Activated T-cell treated with anti-CD3 and anti-CD28 coated beads for 1 hour (primary cell): ENCODE measurements at places on chromosomes 3 and 15.

GRCh38 chr3:129314386-129315222, 35.9 kb downstream of the HMCES start:
- no peak for DNase-seq

DNA sequence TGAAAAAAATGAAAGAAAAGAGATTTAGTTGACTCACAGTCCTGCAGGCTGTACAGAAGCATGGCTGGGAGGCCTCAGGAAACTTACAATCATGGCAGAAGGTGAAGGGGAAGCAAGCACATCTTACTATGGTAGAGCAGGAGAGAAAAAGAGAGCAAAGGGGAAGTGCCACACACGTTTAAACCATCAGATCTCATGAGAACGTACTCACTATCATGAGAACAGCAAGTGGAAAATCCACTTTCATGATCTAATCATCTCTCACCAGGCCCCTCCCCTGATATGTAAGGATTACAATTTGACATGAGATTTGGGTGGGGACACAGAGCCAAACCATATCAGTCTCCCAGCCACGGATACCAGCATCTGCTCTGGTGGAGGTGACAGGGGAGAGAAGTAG, 50.8 kb upstream of the CPOX start:
- DNase-seq = no peak

- no peak for DNase-seq
These were observed 30.4 kb upstream of the FLNB start for GRCh38 chr3:57977818-57978235.

DNA sequence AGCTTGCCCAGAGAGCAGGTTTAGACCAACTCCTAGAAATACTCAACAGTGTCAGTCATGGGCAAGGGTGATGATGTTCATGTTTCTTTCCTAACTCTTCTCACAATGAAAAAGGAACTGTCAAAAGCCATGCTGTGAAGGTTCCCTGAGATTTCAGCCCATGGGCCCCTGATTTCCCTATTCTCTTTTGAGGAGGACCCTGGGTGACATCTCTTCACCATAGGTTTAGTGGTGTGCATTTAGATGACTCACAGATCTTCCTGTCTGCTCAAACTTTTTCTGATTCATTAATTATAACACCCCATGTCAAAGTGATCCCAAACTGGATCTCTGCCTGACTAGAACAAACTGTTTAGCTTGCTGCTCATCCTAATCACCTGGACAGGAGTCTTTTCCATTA, 108.0 kb downstream of the BBX start:
- no peak for DNase-seq

- no peak for DNase-seq
These were observed 86.0 kb downstream of the HCN4 start for GRCh38 chr15:73282567-73283365.

- DNase-seq = no peak
These were observed 42.3 kb upstream of the GALNT15 start for GRCh38 chr3:16132190-16132589.

DNA sequence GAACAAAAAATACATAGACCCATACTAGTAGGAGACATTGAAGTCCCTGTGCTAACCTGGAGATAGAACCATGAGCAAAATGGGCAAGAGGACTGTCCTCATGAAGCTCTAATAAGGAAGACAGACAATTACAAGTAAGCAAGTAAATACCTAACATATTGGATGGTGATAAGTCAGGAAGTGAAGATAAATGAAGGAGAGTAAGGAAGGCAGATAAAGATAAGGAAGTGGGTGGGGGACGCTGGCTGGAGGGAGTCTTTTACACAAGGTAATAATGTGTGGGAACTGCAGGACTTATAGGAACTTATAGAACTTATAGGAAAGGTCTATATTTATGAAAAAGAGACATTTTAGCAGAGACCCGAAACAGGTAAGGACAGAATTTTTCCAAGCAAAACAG, 148.9 kb upstream of the ABI3BP start:
- no peak for DNase-seq

- no peak for DNase-seq
These were observed 87.0 kb downstream of the SV2B start for GRCh38 chr15:91186904-91187656.

GRCh38 chr15:100667405-100668347, 65.3 kb downstream of the ASB7 start:
- DNase-seq = no peak

- DNase-seq = no peak
These were observed 74.4 kb downstream of the DLG1 start for GRCh38 chr3:197224034-197224444.

GRCh38 chr3:100086401-100086800, 27.9 kb downstream of the FILIP1L start:
- no peak for DNase-seq

GRCh38 chr3:115004201-115005140, 142.6 kb downstream of the ZBTB20 start:
- no peak for DNase-seq

DNA sequence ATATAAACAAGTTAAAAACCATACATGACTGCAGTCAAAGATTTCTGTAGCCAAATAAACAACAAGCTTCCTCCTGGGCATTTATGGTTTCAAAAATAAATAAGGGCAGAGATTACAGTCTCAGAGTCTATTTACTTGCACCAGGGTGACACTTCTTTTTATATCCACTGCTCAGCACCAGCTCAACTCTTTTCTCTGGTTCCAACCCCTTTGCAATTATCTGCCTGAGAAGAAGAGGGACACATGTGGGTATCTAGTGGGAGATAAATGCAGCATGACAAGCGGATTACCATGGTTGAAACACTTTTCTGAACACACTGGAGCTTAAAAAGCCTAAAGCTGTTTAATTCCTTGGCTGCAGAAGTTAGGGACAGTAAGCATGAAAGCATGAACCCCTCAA, 311.5 kb downstream of the CNTN3 start:
- no peak for DNase-seq

- no peak for DNase-seq
These were observed 154.3 kb upstream of the RORA start for GRCh38 chr15:61383421-61383820.

DNA sequence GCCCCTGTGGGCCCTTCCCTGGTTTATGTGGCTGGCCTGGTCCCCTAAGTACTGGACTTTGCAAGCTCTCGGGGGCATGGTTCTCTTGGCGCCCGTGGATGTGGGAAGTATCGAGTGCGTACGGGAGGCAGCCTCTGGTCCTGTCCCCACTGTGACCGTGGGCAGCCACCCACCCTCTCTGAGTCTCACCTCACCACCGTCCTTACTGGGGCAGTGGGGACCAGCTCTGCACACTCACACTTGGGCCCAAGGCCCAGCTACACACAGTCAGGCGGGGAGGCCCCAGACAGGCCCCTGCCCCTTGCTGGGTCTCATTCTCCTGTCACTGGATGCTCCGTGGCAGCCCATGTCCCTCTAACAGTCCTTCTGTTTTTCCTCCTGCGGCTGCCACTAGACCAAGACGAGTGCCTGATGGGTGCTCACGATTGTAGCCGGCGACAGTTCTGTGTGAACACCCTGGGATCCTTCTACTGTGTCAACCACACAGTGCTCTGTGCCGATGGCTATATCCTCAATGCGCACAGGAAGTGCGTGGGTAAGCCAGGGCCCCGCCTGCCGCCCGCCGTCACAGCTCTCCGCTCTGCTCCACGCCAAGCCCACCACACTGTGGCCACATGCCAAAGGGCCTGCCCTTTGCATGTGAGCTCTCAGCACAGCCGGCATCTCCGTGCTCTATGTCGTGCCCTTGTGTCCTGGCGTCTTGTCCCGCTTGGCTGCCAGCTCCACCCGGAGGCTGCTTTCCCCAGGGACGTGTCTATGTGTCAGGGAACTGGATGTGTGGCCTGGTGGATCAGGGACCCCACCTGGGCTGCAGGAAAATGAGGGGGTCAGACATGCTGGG, 72.7 kb downstream of the FBLN2 start:
- DNase-seq = peak; percentile 10

DNA sequence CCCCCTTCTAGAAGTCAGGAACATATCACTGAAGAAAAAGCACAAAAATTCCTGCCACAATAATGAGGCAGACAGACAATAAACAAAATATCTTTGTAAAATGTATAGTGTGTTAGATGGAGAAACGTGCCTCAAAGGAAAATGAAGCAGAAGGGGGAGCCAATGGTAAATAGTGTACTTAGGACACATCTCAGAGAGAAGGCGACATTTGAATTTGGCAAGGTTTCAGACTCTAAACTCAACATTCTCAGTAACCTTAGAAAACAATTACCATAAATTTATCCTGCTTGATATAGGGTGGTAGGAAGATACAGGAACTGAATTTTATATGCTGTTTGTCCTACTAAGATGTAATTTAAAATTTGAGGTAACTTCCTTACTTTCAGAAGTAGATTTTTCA, 52.6 kb upstream of the PTX3 start:
- no peak for DNase-seq

- no peak for DNase-seq
These were observed 124.4 kb downstream of the HCN4 start for GRCh38 chr15:73244333-73244732.

DNA sequence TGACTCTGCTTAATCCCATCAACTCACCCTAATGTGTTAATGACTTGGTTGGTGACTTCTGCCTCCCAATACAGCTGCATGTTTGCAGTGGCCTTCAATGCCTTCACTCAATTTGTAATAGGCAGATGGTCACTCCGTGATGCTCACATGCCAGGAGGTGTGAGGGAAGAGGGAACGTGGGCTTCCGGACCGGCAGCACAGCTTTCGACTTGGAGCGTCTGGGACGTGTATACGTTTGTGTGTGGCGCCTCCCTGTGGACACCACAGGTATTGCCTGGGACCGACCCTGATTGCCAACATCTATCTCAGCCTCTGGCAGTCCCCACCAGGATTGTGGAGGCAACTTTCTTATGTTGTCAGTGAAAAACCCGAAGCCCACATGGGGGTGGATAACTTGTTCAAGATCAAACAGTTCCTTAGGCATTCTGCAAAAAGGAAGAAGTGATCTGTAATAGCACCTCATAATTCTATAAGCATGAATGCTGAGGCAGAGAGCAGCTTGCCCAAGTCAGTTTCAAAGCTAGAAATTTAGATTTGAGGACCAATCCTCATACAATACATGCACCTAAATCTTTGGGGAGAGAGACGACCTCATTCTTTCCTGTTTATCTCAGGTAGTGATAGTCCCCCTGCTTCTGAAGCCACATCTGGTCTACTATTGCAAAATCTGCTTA, 16.9 kb downstream of the MRPL46 start:
- peak; percentile 33 for DNase-seq

DNA sequence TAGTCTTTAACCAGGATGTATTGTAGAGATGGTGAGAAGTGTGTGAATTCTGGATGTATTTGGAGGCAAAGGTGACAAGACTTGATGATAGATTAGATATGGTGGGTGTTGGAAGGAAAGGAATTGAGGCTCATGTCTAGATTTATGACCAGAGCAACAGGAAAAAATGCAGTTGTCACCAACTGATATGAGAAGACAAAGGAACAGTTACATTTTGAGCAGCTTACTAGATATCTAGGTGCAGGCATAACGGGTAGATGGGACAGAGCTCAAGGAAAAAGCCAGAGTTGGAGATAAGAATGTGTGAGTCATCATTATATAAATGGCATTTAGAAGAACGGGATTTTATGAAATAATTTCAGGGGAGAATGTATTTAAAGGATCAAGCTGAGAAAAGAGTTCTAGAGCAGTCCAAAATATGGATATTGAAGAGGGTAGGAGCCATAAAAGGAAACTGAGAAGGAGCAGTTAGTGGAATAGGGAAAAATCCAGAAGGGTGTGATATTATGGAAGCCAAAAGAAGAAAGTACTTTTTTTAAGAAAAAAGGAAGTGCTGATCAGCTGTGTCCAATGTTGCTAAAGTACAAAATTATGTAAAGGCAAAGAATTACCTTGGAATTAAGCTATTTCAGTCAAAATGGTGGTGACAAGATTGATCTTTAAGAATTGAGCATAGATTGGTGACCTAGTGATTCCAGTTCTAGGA, 262.5 kb downstream of the CGGBP1 start:
- DNase-seq = no peak

DNA sequence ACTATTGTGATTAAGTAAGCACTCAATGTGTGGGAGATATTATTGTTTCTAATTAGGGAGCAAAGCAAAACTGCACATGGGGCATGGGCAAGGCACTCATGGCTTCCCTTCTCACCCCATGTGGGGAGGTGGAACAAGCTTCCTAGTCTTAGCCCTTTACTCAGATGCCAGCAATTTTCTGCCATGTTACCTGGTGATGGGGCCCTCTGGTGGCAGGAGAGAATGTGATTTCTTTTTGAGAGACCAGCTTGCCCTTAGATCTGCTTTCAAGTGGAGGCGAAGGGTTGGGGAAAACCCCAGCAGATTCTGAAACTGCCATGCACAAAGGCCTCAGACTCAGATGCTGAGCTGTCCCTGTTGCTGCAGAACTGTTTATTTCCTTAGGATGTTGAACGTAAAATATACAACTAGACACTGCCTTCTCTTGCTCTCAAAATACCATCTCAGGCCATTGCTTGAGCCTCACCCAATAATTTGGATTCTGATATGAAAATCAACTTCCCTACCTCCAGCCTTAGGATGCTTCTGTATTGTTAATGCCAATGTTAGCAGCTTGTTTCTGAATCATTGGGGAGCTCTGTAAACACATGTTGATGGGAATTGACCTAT, 130.2 kb upstream of the TPRG1 start:
- DNase-seq = peak; percentile 62

- DNase-seq = no peak
These were observed 52.2 kb downstream of the SATB1 start for GRCh38 chr3:18372786-18373405.

GRCh38 chr15:29924750-29925149, 102.5 kb upstream of the TJP1 start:
- DNase-seq = no peak

GRCh38 chr15:60362321-60363086, 35.3 kb downstream of the ANXA2 start:
- DNase-seq = no peak

- no peak for DNase-seq
These were observed 51.7 kb downstream of the PHLDB2 start for GRCh38 chr3:111910806-111911205.

DNA sequence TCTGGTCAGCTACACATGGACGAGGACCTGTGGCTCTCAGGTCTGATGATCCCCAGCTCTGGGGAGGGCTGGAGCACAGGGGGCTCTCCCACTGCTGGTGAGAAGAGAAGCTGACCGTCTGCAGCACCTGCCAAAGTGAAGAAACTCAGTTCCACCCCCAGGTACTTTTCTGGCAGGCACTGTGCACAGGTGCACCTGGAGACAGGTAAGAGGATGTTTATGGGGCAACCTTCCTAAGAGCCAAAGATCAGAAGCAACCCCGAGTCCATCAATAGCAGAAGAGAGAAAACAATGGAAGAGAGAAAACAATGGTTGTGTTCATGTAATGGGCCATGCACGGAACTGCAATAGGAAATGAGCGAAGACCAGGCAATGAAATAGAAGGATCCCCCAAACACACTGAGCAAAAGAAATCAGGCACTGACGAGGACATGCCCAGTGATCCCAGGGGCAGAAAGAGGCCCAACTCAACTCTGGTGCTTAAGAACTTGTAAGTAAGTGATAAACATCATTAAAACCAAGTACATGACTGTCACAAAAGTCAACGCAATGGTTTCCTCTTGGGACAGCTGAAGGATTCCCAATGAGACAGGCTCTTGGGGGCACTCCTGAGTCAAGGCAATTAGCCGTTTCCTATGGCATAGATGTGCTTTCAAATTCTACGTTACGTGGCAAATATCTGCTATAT, 95.0 kb upstream of the ALDH1A3 start:
- no peak for DNase-seq

- DNase-seq = no peak
These were observed 40.8 kb upstream of the BHLHE40 start for GRCh38 chr3:4938281-4938982.

- DNase-seq = no peak
These were observed 468.1 kb downstream of the SHQ1 start for GRCh38 chr3:72380193-72380592.
